ENCODE measurements at places on chromosomes 6 and 20.

DNA sequence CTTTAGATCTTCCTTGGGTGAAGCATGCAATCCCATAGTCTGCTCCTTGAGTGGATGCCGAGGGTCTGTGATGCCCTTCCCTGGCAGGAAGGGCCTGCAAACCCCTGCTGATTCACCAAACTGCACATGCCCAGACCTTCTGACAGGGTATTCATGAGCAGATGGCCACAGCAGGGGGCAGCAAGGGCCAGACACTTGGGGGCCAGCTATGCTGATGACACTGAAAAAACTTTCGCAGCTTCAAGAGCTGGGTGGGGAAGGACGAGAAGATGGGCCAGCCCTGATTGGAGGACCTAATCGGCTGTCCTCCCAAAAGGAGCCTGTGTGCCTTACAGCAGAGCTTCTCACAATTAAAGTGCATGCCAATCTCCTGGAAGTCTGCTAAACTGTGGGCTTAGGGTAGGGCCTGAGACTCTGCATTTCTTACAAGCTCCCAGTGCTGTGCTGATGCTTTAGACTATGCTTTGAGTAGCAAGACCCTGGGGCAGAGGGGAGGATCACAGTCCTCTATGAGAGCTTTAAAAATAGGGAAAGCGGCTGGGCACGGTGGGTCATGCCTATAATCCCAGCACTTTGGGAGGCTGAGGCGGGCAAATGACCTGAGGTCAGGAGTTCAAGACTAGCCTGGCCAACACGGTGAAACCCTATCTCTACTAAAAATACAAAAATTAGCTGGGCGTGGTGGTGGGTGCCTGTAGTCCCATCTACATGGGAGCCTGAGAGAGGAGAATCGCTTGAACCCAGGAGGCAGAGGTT, 15.2 kb upstream of the GDAP1L1 start:
- no peak for DNase-seq

GRCh38 chr6:54700158-54700557, 146.4 kb upstream of the FAM83B start:
- DNase-seq, result no peak

DNA sequence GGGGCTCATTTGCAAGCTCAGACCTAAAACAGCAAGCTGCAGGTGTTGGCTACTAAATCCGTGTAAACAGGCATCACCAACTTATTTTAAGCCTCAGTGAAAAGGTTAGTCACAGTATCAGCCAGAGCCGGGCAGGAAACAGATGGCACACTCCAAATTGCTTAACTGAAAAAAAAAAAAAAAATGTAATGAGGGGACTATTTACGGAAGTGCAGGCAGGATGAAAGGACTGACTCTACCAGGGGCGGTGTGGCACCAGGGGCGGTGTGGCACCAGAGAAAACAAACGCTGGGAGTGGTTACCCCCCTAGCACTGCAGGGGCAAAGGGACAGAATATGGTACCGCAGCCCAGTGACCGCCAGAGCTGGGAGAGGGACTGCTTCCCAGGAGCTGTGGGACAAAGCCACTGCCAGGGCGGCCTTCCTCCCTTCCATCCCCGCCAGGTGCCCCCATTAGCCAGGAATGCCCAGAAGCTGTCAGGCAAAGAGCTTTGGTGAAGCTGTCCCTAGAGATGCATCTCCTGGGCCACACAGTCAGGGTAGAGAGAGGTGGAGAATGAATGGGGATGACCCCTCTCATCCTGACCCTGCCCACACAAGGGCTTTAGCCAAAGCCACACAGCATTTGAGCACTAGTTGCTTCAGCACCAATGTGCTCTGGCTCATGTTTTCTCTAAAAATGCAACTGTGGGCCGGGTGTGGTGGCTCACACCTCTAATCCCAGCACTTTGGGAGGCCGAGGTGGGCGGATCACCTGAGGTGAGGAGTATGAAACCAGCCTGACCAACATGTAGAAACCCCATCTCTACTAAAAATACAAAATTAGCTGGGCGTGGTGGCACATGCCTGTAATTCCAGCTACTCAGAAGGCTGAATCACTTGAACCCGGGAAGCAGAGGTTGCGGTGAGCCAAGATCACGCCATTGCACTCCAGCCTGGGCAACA, 39.6 kb upstream of the GFOD1 start:
- no peak for DNase-seq

- DNase-seq, result no peak
These were observed 228.8 kb downstream of the HACE1 start for GRCh38 chr6:104630955-104631354.

- no peak for DNase-seq
These were observed 402.3 kb downstream of the CDC5L start for GRCh38 chr6:44789806-44790205.

Data from stimulated activated CD4-positive, alpha-beta T cell treated with anti-CD3 and anti-CD28 coated beads, Interleukin-2, amount 100 ng/mL, for 24 hours (primary cell).